Stimulated activated CD4-positive, alpha-beta T cell treated with anti-CD3 and anti-CD28 coated beads, TNF-alpha, amount 100 ng/mL, for 24 hours (primary cell): ENCODE measurements at places on chromosomes 3 and 15.

GRCh38 chr3:127140501-127141460, 52.1 kb upstream of the PRR23E start:
- no peak for DNase-seq

DNA sequence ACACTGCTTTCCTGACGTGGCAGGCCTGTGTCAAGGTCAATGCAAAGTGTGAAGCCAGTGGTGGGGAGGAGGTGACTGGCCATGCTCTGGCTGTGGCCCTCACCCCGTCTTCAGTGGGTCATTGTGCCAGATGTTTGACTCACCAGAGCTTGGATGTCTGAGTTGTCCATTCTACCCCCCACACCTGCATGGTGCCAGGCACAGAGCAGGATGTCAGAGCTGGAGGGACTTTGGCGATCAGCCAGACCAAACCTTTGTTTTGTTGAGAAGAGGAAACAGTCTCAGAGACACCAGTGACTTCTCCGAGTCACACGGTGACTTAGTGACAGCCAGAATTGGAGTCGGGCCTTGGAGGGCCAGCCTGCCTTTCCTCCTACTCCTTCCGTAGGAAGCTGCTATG, 49.5 kb downstream of the SMAD6 start:
- no peak for DNase-seq

DNA sequence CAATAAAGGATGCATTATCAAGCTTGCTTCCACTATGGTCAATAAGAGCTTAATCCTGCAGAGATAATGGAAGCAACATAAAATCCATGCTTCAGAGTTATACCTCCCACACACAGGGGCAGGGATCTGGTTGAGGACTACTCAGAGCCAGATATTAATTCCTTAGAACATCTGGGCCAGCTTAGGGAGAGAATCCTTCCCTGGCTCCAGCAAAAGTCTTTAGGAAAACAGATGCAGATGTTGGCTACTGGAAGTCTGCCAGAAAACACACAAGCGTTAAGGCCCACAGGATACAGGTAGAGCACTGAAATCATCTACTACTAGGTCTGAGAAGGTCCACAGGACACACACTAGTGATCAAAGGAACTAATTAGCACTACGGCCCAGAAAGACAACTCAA, 25.2 kb downstream of the TMEM202 start:
- no peak for DNase-seq

GRCh38 chr15:96595951-96596350, 265.5 kb downstream of the NR2F2 start:
- DNase-seq = no peak

DNA sequence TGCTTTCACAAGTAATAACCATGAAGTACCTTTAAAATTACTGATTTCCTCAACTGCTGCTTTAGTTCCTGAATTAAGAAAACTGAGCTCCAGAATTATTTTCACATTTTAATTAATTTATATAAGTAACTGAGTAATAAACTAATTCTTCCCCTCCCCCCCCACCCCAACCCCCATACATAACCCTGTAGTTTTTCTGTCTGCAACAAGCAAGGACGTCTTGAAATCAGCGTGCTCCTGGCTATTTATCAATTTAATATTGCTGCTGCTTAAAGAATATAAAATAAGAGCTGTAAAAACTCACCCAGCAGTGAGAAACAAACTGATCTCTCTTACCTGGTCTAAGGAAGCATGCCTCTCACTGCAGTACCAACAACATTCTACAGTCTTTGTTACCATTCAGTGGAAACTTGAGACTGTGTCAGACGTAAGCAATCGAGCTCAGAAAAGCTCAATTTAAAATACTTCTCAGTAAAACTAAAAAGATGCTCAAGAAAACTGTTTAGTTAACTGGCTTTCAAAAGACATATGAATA, 121.0 kb downstream of the TFDP2 start:
- DNase-seq = no peak

DNA sequence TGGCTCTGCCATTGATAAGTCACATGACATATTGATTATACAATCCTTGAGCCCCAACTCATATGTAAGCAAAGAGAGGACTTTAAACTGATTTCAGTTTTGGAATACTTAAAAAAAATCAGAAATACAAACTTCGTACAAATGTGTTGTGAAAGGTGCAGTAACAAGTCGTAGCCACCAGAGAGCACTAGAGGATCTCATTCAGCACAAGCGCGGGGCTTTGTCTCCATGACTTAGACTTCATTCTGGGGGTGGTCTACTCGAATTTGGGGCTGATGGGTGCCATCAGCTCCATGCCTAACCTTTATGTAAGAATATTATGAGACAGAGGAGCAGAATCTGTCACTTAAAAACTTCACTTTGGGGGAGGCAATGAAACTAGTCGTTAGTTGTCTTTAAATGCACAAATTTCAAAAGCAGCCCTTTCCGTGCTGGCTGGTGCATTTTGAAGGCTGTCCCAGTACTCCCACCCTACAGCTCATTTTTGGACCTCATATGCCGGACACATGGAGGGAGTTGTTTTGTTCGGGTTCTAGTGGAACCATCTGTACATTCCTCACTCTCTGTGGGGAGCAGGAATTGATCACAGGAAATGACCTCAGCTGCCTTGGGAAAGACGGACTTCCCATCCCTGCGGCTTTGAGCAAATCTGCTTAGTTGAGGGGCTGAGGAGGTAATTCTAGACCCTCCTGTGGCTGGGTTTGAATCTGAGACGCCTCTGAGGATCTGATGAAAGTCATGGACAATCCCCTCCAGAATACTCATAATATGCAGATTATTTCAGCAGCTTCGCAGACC, 27.5 kb upstream of the MASP1 start:
- peak; percentile 3 for DNase-seq

DNA sequence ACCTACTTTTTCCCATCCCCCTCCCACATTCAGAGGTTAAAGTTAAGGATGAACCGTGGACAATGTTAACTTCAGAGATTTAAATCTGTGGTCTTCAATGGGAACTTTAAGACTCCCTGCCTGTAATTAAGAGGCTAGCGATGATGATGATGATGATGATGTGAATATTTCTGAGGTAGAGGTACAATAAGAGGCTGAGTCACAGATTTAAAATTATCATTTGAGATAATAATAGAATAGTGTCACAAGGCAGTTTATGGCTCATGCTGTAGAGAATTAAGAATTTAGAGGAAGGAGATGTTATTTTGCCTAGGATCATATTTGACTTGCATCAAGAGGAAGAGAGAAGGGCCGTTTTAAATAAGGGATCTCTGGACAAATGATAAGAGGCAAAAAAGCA, 146.2 kb downstream of the BBX start:
- DNase-seq = no peak

DNA sequence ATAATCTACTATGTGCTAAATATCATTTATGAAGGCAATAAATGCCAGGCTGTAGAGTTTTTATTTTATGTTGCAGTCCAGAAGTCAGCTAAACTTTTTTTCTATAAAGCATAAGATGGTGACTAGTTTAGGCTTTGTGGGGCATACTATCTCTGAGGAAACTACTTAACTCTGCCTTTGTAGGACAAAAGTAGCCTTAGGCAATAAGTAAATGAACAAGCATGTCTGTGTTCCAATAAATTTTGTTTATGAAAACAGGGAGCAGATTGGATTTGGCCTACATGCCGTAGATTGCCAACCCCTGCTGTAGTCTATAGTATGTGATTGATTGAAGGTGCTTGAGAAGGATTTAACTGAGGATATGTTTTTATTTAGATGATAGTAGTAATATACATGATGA, 502.5 kb upstream of the NAALADL2 start:
- DNase-seq = no peak

- no peak for DNase-seq
These were observed 75.9 kb downstream of the NCEH1 start for GRCh38 chr3:172634948-172635347.

GRCh38 chr3:80331494-80332170, 563.8 kb upstream of the ROBO1 start:
- DNase-seq = no peak

DNA sequence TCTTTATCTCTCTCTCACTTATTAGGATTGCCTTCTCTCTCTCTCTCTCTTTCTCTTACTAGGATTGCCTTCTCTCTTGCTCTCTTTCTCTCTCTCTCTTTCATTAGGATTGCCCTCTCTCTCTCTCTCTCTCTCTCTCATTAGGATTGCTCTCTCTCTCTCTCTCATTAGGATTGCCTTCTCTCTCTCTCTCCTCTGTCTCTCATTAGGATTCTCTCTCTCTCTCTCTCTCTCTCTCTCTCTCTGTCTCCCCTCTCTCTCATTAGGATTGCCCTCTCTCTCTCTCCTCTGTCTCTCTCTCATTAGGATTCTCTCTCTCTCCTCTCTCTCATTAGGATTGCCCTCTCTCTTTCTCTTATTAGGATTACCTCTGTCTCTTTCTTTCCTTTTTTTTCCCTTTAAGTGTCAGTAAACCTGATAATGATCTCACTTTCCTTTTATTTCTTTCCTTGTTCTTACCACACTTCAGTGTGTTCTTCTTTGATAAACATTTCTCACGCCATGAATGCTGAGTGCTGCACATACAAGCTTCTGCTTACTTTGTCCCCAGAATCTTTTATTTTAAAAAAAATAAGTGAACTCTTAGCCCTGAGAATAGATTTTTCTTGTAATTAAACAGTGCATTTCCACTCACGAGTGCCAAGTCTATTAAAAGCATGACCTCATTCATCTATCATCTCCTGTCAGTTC, 243.4 kb upstream of the TBC1D5 start:
- DNase-seq = no peak

DNA sequence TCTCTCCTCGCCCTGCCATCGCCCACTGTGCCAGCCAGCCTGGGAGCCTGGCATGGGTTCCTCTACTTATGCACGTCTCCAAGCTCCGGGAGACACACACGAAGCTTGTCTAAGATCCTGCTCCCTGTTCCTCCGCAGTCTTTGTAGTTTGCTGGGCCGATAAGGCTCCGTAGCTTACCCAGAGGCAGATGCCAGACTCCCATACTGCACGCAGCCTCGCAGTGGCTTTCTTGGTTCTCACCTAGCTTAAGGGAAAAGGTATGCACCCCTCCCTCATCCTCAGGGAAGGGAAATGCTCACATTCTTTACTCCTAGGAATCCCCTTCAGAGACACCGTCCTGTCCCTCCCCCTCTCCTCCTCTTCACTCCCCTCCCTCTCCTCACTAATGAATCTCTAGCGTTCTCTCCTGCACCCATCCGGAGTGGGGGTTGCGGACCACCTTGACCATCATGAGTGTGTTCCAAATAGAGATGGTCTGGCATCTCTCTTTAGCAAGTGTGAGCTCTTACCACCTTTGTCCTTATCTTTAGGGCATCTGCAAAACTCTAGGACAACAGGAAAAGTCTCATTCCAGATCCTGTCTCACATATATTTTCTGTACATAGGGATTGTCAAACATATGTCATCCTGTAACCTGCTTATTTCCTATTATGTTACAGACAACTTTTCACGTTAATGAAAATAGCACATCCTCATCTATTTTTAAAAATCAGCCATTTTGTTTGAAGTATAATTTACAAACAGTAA, 56.5 kb downstream of the TMEM266 start:
- no peak for DNase-seq

DNA sequence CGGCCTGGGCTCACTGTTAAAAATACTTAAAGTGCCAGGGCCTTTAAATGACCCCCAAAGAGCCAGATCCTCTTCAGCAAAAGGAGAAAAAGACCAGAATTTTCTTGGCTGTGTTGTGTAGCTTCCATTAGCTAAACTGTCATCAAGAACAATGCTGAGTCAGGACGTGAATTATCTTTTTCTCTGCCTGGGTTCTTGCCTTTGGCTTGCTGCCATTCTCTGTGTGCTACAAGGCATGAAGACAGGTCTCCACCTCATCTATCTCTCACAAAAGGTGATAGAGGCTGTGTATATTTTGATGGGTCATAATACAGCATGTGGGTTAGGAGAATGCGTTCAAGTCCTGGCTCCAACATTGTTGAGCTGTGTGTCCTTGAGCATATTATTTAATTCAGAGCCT, 52.4 kb upstream of the SELENOK start:
- no peak for DNase-seq

DNA sequence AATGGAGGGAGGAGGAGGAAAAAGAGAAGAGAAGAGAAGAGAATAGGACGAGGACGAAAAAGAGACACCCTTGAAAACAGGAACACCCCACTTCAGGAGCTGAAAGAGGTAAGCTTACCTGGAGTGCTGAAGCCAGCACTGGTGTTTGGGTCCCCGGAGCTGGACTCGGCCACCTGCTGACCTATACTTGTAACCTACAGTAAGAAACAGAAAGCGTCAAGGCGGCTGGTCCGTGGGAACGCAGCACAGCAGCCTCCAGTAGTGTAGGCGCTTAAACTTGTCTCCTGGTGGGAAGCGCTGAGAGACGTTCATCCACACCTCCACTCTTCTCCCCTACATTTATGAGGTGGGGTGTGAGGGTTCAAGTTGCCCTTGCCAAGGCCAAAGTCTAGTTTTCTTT, 141.0 kb downstream of the NSMCE3 start:
- no peak for DNase-seq

DNA sequence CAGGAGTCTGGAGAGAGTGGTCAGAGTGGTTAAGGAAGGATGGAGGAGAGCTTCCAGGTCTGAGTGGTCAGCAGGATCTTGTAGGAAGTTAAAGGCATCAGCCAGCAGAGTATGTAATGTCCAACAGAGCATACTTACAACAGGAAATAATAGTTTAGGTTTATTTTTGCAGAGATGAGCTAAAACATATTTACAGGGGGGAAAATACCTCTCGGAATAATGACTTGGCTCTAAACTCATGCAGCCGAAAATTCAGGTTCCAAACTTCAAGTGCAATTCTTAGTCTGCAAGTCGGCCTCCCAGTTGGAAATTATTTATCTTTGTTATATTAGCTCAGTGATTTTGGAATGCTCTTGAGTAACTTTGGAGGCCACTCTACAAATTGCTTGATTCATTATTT, 385.0 kb upstream of the C2CD4B start:
- no peak for DNase-seq

DNA sequence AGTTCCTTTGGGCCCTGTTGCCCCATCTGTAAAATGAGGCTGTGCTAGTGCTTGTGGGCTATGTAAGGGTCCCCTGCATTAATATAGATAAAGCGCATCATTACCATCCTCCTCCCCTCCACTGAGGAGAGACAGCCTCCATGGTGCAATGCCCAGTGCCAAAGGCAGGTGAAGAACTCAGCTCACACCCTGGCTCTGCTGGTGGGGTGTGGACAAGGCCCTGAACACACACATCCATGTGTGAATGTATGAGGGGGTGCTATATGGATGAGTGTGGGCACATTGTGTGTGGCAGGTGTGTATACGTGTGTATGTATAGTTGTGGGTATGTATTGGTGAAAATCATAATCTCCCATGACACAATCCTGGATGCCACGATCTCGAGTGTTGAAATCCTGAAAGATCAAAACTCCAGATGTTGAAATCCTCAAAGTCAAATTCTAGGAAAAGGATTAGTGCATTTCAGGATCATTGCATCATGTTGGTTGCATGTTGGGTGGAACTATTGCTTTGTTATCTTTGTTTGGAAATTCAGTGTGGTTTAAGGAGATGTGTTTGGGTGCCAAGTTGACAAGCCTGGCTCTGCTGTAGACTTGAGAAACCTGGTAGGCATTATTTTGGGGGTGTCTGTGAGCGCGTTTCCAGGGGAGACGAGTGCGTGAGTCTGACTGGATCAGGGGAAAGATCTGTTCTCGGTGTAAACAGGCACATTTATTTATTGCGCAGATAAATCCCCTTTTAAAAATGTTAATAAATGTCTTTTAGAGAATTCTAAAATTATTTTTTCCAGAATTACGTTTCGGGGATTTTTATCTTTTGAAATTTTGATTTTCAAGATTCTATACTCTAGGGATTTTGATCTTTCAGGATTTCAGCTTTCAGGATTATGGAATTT, 42.0 kb upstream of the SEC61A1 start:
- DNase-seq = no peak
